ENCODE measurements at places on chromosomes 7 and 10.

GRCh38 chr7:30226614-30227268 is 57.7 kb upstream of the ZNRF2 start:
- DNase-seq, result no peak

DNA sequence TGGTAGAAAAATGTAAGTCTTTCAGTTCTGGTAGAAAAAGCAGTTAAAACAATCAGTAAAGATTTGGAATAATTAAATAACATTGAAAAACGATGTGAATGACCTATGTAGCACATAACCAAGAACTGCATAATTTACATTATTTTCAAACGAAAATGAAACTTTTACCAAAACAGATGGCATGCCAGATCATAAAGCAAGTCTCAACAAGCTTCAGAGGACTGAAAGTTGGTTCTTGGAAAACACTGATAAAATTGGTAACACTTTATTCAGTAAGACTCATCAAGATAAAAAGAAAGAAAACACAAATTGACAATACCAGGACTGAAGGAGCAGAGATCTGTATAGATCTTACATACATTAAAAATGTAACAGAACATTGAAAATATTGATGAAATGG is 92.8 kb downstream of the VIPR2 start:
- no peak for DNase-seq

DNA sequence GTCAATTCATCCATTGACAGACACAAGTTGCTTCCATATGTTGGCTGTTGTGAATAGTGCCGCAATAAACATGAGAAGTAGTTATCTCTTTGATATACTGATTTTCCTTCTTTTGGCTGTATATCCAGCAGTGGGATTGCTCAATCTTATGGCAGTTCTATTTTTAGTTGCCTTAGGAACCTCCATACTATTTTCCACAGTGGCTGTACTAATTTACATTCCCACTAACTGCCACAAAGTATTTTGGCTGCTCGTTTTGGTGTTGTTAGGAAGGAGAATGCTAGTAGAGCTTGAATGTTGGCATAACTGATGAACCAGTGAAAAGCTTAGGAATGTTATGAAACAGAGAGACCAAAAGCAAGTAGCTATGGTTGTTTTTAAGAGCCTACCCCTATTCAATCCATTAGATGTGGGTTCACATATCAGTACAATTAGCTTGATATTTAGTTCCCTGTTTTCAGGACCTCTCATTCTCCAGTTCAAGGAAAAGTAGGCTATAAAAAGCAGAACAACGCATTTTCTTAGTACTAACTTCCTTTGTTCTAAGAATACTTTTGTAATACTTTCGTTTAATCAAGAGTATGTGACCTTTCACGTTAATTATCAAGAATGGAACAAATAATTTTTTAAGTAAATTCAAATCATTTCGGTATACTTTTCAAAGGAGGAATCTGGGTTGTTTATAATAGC is 100.3 kb downstream of the FAS start:
- DNase-seq, result no peak

- DNase-seq, result no peak
Observed at GRCh38 chr10:12961416-12962205, 39.9 kb downstream of the CCDC3 start.

DNA sequence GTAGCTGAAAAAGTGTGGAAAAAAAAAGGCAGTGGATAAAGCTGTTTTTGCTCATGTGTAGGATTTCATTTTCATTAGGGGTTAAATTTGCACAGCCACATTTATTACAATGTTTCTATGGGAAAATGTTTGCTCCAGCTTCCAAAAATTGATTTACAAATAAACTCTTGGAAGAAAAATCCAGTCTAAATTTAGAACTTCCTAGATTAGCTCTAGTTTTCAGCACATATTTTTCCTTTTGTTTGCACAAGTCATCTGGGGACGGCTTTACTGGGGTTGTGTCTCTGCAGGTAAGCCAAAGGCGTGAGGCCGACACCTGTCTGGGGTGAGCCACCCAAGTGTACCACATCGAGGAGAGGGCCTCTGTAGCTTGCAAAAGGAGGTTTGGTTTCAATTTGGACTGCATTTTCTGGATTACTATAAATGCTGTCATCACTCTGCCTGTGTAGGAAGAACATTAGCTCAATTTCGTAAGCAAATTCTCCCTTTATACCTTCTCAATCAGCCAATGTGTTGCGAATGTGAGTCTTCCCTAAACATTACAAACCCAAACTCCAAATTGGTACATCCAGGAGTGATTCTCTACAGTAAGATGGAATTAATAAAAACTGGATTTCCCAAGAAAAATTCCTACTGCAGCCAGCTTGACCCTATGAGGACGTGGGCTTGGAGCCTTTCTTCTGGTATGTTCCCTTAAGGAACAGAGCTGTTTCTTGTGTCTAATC is 89.5 kb upstream of the ZNF438 start:
- DNase-seq, result no peak

- DNase-seq, result no peak
Observed at GRCh38 chr7:19932549-19933249, 159.3 kb upstream of the TMEM196 start.

DNA sequence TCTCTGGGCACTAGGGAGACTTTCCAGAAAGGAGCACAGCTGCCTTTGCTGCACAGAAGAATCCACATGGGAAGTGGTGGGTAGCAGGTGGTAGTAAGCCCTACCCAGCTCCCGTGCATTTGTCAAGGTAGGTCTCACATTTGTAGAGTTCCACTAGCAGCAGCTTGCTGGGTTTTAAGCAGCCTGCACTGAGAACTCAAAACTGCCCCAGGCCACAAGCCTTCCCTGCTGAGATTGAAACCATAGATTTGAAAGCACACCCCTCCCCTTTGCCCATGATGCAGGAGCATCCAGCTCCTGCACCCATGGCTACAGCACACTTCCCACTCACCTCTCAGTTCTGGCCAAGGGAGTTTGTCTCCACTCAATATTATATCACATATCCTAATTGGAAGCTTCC is 604.5 kb upstream of the STEAP1 start:
- no peak for DNase-seq

- DNase-seq, result no peak
Observed at GRCh38 chr7:156776527-156776926, 116.5 kb downstream of the LMBR1 start.

DNA sequence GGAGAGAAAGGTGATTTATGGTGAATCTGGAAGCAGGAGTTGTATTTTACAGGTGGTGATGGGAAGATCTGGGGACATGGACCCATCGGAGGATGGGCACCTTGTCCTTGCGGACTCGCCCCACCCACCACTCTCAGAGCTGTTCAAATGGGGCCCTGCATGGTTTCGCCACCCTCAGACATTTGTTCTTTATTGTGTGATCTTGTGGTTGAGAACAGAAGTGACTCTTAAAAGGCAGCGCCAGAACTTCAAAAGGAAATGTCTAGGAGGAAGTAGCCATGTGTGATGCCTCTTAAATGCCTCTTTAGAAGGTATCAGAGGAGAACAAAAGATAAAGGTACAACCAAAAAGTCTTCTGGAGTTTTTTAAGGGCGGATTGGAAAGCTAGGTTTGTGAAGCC is 205.7 kb downstream of the KIAA1217 start:
- no peak for DNase-seq

GRCh38 chr7:82926477-82926876 is 236.2 kb downstream of the PCLO start:
- no peak for DNase-seq

GRCh38 chr10:58894929-58895328 is 281.5 kb upstream of the PHYHIPL start:
- no peak for DNase-seq

- DNase-seq, result no peak
Observed at GRCh38 chr10:101216207-101217043, 12.8 kb downstream of the LBX1 start.

DNA sequence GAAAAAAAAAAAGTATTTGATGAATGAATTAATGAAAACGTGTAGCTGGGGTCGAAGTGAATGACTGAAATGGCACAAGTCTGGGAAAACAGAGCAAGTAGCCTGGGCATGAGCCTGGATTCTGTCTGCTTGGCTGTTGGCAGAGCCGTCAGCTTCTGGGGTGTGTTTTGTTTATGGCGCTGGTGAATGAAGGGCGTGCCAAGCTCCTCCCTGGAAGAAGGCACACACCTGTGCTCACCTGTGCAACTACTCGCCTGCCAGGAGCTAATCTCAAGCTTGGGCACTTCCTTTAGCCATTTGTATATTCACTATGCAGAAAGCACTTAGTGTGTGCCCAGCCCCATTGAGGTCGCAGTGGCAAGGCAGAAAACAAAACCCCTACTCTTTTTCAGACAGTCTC is 74.1 kb downstream of the GTF2IRD1 start:
- no peak for DNase-seq

DNA sequence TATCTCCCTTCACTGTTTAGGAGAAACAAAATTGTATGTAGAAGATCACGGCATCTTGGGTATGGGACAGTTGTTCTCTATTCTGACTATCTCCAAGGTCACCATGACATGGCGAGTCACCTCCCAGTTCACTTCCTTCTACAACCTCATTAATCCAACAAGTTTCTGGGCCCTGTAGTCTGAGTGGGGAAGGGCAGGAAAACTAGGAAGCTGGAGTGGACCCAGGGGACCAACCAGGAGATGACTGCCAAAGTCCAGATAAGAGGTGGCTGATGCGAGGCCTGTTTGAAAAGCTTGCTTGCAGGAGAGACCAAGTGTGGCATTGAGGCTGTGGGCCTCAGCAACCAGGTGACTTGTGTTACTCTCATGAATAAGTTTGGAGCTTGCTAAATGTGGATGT is 584.9 kb downstream of the TNS3 start:
- no peak for DNase-seq

GRCh38 chr10:38007991-38008390 is 2.5 kb upstream of the ZNF33A start:
- DNase-seq, result no peak

GRCh38 chr7:98054585-98054984 is 52.1 kb upstream of the LMTK2 start:
- no peak for DNase-seq

DNA sequence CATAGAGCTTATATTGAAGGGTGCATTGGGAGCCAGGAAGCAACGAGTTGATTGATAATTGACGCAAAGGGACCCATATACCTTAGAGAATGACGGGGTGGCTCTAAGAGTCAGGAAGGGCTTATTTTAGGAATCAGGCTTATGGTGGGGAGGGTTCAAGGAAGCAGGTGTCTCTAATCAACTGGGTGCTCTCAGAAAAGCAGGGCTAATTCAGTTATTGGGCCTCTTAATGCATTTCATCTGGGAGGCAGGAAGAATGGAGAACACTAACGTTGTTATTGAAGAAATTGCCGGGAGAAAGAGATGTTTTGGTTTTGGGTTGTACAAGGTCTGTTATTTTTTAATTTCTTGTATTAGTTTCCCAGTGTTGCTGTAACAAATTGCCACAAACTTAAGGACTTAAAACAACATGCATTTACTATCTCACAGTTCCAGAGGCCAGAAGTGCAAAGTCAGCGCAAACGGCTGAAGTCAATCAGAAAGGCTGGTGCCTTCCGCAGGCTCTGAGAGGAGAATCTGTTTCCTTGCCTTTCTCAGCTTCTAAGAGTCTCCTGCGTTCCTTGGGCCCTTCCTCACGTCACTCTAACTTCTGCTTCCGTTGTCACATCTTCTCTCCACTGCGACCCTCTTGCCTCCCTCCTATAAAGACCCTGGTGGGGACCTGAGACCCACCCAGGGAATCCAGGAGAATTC is 328.4 kb upstream of the C7orf33 start:
- no peak for DNase-seq

DNA sequence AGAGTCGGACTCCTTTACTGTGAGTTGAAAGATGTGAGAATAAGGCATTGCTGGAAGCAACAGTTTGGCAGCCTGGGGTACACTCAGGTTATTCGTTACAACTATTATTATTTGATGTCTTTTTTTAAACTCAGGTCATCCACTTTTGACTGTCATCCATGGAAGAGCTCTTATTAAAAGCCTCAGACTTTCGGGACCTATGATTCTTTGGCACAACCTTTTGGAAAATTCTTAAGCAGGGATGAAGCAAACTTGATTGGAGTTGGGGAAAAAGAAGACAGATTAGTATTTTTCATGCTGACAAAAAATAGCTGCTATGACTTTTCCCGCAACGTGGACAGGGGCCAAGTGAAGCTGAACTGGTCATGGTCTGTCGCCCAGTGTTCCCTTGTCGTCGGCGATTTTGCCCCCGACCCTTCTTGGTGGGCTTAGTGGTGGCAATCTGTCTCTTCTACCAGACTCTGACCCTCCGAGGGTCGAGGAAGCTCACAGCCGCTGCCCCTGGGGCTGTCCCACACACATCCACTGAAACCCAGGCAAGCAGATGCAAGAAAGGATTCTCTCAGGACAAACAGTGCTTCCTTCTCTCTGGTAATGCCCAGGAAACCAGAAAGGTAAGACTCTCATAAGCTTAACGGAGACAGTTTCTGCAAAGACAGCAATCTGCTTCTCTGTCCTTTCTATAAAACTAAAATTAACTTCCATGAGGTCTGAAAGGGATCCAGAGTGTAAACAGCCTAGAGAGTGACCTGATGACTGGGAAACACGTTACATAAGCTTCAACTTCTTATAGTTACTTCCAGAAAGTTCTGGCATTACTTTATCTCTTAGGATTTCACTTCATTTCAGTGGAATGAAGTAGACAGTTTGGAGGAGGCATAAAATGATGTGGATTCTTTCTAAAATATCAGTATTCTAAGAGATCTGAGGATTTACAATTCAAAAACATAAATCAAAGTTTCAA is 1.0 kb downstream of the CPED1 start:
- DNase-seq, result no peak

- no peak for DNase-seq
Observed at GRCh38 chr7:158953912-158954311, 97.6 kb downstream of the DYNC2I1 start.

DNA sequence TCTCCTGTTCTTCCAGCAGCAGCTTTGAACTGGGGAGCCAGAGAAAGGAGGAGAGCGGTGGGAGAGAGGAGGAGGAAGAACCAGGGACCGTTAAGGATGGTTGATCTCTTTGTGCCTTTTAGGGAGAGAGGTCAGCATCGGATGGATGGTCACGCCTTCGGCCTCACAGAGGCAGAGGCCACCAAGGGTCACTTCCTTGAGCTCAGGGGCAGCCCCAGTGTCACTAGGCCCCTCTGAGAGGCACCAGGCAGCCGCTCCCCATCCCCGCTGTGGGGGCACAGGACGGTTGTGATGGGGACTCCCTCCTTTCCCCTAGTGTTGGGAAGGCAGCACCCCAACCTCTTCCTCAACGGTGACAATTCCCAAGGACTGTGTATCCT is 121.4 kb downstream of the DNAJB6 start:
- no peak for DNase-seq

DNA sequence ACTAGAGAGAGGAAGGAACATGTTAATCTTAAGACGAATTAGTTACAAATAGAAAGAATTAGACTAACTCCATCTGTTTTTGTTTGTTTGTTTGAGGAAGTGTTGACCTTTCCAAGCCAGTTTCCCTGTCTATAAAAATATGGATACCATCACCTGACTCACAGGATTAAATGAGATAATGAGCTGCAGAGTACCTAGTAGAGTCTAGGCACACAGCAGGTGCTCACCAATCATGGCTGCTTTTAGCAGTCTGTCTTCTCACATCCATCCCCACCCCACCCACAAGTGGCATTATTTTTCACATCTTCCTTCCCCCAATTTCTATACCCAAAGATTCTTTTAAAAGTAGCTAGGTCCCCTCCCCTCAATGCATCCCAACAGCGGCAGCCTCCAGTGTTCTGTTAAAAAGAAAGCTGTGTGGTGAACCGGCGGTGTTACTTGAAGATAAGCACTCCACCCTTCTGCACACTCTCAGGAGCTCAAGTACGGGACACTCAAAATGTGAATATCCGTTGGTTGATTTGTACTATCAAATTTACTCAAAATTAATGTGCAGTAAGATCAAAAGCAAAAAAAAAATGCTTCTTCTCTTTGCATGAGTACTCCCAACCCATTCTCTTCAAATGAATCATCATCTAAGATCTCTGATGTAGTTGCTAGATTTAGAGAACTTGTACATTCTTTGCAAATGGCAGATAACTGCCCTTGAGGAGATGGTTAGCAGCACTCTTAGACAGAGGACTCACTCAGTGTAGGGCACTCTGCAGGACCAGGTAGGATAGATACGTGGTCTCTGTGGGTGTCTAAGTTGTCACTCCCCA is 145.4 kb upstream of the ASAH2 start:
- DNase-seq, result no peak
